ENCODE measurements at places on chromosomes 2 and 18.

DNA sequence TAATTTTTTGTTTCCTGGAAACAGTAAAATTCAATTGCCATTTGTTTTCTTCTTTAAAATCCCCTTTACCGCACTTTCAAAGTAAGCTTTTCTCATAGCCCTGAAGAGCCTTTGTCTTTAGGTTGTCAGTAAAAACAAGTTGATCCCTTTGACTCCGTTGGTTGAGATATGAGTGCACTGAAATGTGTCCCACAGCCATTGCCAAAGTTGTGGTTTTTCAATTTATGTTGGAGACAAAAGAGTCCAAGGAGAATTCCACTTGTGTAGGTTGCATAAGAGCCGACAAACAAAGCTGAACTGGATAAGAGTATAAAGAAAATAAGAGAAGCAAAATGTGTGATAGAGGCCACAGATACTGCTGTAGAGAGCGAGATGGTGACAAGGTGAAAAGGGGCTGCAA lies 26.1 kb upstream of the HNMT start:
- DNase-seq: no peak

- DNase-seq: no peak
These were observed 22.0 kb downstream of the MXD1 start for GRCh38 chr2:69936906-69937305.

- no peak for DNase-seq
These were observed 43.0 kb upstream of the KCNE4 start for GRCh38 chr2:223008956-223009355.

DNA sequence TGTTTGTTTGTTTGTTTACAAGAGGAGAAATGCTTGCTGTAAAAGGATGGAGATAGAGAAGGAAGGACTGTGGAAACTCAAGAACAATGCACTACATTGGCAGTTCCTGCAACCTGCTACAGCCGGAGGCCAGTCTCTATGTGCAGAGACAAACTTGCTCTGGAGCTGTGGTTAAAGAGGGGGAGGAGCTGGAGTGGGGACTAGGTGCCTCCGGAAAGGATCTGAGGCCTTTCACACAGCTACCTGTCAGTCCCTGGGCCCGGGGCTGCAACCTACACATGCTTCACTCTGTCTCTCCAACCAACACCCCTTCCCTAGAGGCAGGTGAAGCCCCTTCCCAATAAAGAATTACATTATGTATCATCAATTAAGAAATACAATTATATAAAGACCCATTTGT lies 1234.0 kb upstream of the ZEB2 start:
- DNase-seq: no peak

- DNase-seq: no peak
These were observed 29.6 kb downstream of the ARHGAP15 start for GRCh38 chr2:143158551-143159485.

DNA sequence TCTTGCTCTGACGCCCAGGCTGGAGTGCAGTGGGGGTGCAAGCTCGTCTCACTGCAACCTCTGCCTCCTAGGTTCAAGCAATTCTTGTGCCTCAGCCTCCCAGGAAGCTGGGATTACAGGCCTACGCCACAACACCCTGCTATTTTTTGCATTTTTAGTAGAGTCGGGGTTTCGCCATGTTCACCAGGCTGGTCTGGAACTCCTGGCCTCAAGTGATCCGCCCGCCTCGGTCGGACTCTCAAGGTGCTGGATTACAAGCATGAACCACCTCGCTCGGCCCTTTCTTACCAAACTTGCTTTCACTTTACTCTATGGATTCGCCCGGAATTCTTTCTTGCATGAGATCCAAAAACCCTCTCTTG lies 3.1 kb upstream of the FZD5 start:
- DNase-seq: no peak

DNA sequence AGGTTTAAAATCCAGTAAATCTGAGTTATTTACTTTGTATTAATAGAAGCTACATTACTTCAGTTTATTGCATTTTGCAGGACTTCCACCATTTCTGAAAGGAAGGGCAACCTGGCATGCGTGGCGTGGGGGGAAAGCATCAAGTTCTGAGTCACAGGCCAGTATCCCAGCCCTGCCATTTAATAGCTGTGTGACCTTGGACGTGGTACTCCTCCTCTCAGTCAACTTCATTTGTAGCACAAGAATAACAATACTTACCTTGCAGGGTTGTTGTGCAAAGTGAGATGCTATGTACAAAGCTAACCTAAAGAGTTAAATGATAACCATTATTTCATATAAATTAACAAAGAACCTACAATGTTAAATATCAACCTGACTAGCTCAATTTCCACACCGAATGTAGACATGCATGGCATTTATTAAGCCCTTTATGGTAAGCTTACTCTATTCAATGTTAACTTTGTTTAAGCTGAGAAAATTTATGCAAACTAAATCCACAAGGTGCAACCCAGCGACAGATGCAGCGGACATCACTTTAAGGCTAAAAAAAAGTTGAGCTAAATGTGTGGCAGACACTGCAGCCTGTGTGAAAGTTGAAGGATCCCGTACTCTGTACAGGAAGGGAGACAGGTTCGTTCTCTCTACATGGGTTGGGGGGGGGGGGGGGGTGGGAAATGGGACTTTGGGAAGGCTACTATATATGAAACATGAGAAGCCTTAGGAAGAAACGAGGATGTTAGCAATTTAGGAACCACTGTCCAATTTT lies 17.2 kb upstream of the STPG4 start:
- no peak for DNase-seq

- DNase-seq: peak; percentile 80
These were observed 2.4 kb upstream of the MTA3 start for GRCh38 chr2:42566025-42566424.

DNA sequence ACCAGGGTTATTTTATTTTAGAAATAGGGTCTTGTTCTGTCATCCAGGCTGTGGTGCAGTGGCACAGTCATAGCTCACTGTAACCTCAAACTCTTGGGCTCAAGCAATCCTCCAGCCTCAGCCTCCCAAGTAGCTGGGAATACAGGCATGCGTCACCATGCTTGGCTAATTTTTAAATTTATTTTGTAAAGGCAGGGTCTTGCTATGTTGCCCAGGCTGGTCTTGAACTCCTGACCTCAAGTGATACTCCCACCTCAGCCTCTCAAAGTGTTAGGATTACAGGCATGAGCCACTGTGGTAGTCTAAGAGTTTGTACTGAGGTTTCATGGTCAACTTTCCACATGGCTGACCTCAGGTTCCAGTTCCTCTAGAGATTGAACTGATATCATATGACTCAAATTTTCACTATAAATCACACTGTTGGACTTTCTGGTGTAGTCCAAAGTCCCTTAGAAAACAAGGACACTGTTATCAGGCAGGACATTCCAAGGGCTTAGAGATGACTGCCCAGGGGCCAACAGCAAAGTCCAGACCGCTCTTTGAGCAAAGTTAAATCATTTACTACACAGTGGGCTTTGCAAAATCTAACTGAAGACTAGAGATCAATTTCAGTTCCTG lies 82.0 kb upstream of the MEX3C start:
- DNase-seq: no peak

- no peak for DNase-seq
These were observed 2.7 kb upstream of the ZC3H6 start for GRCh38 chr2:112272669-112273068.

DNA sequence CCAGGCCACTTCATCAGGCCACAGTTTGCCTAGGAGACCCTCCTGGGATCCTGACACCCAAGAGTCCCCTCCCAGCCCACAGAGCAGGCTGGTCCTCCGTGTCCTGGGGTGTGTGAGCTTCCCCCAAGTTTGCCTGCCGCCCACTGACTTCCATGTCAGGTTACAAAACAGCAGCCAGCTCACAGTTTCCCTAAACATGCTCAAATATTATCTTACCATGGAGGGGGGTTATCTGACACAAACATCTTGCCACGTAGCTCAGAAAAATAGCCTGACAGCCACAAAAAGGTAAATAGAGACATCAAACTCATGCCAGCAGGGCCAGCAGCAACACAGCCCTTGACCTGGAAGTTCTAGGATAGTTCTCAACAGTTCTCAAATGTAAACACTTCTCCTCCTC lies 346.5 kb downstream of the TNS1 start:
- no peak for DNase-seq

DNA sequence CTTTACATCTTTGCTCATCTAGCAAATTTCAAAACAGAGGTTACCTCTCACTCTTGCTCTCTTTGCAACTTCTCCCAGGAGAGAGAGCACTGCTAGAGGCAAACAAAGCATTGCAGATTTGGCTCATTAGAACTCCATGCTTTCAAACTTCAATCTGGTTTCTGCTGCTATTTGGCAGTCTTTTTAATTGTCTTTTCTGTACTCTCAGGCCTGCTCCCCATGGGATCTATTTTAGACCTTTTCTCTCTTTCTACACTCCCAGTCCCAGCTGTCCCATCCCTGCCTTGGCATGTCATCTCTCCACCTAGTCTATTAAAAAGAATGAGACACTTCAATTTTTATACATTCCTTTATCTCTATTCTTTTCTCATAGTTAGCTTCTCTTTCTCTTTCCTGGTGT lies 15.2 kb downstream of the KCNJ3 start:
- DNase-seq: no peak
